ENCODE measurements at places on chromosomes 7 and 10.

DNA sequence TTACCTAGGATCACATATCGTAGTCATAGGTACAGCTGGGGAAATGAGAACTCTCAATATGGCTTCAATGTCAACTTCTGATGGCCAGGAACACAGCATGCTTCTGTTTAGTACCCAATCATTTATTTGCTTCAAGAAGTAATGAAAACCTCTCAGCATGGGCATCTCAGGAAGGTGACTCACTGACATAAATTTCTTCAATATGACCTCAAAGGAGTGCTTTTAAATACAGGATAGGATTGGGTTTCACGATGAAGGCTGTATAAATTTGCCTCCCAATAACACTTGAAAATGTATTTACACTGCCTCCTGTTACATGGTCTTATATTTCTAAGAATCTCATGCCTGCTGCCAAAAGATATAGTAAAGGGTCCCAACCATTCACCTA lies 15.1 kb downstream of the ITGA8 start:
- no peak for DNase-seq

- DNase-seq: no peak
These were observed 26.8 kb downstream of the PLAC9 start for GRCh38 chr10:80159166-80159873.

DNA sequence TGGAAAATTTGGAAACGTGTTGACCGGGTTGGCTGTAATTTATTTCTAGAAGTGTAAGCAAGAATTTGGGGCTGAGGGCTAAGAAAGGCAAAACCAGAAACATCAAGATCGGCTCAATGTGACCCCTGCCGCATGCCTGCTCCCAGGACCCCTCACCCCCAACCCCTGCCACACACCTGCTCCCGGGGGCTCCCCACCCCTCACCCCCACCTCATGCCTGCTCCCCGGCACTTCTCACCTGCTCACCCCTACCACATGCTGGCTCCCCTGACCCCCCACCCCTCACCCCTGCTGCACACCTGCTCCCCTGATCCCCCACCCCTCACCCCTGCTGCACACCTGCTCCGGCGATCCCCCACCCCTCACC lies 19.0 kb upstream of the CFAP46 start:
- DNase-seq: no peak

DNA sequence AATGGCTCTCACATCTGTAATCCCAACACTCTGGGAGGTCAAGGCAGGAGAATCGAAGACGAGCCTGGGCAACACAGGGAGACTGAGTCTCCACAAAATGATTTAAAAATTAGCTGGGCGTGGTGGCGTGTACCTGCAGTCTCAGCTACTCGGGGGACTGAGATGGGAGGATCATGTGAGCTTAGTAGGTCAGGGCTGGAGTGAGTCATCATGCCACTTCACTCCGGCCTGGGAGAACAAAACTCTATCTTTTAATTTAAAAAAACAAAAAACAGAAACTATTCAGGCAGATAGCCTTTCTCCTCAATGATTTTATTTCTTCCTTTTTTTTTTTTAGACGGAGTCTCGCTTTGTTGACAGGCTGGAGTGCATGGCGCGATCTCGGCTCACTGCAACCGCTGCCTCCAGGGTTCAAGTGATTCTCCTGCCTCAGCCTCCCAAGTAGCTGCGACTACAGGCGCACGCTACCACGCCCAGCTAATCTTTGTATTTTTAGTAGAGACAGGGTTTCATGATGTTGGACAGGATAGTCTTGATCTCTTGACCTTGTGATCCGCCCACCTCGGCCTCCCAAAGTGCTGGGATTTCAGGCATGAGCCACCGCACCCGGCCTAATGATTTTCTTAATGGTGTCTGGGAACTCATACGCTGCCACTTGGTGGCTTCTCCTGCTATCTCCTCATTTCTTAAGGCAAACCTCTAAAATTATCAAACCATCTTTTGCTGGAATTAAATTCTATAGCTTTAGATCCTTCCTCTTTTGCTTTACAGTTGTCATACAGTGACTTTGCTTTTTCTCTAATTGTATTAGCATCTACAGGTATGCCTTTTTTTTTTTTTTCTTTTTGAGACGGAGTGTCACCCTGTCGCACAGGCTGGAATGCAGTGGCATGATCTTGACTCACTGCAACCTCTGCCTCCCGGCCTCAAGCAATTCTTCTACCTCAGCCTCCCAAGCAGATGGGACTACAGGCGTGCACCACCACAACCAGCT lies 22.9 kb downstream of the SRPK2 start:
- DNase-seq: no peak

GRCh38 chr10:44963772-44964633 lies 4.4 kb downstream of the RASSF4 start:
- DNase-seq: peak; percentile 12

DNA sequence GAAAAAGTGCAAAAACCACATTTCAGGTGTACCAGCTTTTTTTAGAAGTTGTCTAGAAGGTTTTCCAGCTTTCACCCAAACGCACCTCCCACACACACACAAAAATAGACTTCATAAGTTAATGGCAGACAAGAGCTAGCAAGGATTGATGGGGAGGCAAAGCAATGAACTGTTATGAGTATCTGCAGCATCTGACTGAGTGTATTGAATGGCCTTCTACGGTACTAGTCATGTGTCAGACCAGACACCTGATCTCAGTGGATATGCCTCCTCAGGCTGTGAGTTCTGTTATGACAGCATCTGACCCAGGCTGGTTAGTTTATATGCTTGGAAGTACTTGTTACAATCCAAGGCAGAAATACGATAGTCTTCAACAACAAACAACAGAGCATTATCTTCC lies 406.1 kb upstream of the AUTS2 start:
- no peak for DNase-seq

- DNase-seq: no peak
These were observed 128.4 kb downstream of the NSUN6 start for GRCh38 chr10:18523025-18523424.

DNA sequence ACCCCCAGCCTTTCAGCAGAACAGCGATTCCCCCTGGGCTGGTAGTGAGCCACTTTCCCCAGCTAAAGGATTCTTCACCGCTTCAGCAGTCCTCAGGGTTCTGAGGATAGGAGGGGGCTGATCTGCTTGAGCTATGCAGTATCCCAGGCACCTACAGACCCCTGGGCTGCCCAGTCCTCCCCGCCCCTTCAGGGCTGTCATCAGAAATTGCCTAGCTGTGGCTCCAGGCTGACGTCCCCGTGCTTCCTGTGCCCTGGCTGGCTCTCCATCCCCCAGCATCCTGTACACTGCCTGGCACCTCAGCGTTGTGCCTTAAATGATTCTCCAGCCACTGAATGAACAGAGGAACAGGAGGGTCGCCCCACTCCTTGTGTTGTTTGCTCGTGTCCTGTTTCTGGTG lies 38.4 kb upstream of the CDH23 start:
- DNase-seq: no peak

Measured in activated CD4-positive, alpha-beta memory T cell treated with anti-CD3 and anti-CD28 coated beads, Interleukin-2, amount 10 ng/mL, durations not matched to agents 7 days and 5 days (primary cell).